ENCODE measurements at places on chromosomes 2 and 18.

GRCh38 chr2:97961534-97961933 lies 34.2 kb downstream of the TMEM131 start:
- no peak for DNase-seq

GRCh38 chr18:75635096-75635495 lies 207.6 kb upstream of the SMIM21 start:
- no peak for DNase-seq

DNA sequence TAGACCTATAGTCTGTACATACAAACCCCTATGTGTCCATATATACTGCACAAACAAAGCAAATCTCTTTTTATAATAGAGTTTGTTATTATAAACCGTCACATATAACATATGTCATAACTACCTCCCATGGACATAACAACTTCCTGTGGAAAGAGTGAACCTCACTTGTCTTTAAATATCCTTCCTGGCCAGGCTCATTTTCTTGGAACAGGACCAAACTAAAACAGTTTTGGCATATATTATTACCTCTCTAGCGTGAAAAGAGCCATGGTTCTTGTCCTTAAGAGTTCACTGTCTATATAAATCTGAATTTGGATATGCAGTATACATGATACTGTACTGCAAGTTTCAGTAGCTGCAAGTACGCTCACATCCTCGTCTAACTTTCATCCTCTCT lies 28.3 kb upstream of the DNAJC27 start:
- no peak for DNase-seq

DNA sequence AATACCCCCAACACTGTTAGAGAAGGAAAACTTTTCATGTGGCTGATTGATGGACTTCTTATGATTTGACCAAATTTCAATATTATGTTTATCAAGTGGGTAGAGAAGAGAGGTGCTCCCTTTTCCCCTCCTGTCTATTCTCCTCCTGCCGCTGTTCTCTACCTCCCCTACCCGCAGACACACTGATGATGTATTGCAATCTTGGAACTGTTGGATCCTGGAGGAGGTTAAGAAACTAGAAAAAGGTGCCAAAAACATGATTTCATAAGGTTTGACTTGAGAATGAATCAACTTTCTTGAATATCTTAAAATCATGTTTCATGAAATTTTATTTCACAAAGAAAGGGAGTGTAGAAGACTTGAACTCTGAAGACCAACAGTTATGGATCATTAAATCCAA lies 125.8 kb downstream of the MEIS1 start:
- DNase-seq, result no peak

GRCh38 chr18:31195063-31195462 lies 32.4 kb upstream of the DSC1 start:
- no peak for DNase-seq

Measured in activated naive CD4-positive, alpha-beta T cell treated with anti-CD3 and anti-CD28 coated beads, Interleukin-2, amount 50 U/mL, for 16 hours (primary cell).